Activated T-cell treated with anti-CD3 and anti-CD28 coated beads, Interleukin-2, amount 50 U/mL, for 72 hours (primary cell): ENCODE measurements at places on chromosomes 7 and 10. TPM values are rescaled to one million over a fixed set of nuclear protein-coding genes. Genes with fewer than 3 reads are reported as not detected.

Gene SEMA3E
- not detected for total RNA-seq

Gene C10orf143
- 6.4 TPM for total RNA-seq

Gene GNG11
- total RNA-seq = not detected

Gene ITIH2
- not detected for total RNA-seq

Gene GARIN1A
- total RNA-seq = 2.7 TPM

Gene UNCX
- not detected for total RNA-seq

- peaks cover 8% of the 10 kb centered on the region for H3K4me1 ChIP-seq
- no peak for DNase-seq
- no peak overlapping the region for H3K27ac ChIP-seq
- no peak overlapping the region for H3K4me3 ChIP-seq
Observed at GRCh38 chr7:29080803-29081202, 65.5 kb downstream of the CPVL start.

DNA sequence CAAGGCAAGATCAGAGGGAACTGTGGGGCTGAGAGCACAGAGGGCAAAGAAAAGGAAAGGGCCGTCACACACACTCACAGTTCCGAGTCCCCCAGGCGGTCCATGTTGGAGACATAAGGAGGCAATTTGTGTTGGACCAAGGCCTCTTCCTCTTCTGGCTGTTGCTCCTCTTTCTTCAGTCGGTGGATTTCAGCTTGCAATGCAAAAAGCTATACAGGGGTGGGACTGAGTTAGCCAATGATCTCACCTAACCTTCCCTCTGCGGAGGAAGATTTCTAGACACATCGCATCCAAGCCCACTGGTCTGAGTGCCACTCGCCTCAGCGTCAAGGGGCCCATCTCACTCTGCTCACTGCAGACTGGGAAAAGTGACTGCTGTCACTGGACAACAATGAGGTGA lies 5.5 kb downstream of the WDR91 start:
- no peak for DNase-seq
- peaks cover 13% of the 10 kb centered on the region for H3K36me3 ChIP-seq
- no peak overlapping the region for H3K27ac ChIP-seq
- no peaks in the 10 kb centered on the region for H3K27me3 ChIP-seq
- peaks cover 48% of the 10 kb centered on the region for H3K4me1 ChIP-seq

DNA sequence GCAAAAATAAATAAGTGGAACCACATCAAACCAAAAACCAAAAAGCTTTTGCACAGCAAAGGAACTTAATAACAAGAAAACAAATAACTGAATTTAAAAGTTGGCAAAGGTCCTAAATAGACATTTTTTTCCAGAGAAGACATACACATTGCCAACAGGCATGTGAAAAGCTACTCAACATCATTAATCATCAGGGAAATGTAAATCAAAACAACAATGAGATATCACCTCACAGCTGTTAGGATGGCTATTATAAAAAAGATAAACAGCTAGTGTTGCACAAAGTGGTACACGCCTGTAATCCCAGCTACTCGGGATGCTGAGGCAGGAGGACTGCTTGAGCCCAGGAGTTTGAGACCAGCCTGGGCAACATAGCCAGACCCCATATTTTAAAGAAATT lies 2.2 kb upstream of the SUN3 start:
- no peaks in the 10 kb centered on the region for H3K36me3 ChIP-seq
- H3K27ac ChIP-seq = no peak overlapping the region
- peaks cover 51% of the 10 kb centered on the region for H3K27me3 ChIP-seq
- no peak overlapping the region for H3K4me3 ChIP-seq
- no peak for DNase-seq
- H3K4me1 ChIP-seq = peaks cover 5% of the 10 kb centered on the region

DNA sequence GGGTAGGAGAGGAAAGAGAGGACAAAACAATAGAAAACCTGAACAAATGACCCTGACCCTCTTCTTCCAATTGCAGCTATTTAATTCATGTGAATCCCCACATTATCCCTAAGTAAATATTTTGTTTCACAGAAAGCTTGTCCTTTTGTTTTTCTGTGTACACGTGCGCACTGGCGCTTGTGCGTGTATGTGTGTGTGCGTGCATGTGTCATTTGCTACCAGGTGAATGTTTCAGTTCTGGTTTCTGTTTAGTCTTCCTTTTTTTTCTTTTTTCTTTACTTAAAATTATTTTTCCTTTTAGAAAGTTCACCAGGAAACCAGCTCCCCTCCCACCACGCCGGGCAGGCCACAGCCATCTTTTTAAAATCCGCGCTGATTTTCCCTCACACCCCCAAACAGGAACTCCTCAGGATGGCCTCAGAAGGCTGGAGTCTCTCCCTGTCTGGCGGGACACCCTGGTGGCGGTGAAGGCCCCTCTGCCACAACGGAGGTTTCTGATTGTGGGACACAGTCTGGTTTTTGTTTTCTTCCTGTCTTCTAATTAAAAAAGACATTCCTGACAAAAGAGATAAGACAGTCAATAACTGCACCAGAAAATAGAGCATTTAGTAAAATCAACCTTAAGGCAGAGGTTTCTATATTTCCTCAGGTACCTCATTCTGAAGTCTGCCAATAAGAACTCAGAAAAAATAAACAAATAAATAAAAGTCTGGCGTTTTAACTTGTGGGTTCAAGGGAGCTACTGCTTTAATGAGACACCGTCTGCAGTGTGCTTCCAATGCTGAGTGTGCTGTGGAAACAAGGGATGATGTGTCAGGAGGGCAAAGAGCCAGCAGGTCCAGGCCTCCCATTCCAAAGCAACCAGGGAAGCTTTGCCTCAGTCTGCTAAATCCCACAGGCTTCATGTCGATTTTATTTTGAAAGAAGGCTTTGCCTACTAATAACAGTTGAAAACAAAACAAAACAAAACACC lies 17.4 kb downstream of the IRF5 start:
- no peaks in the 10 kb centered on the region for H3K27me3 ChIP-seq
- peaks cover 30% of the 10 kb centered on the region for H3K4me1 ChIP-seq
- no peak for DNase-seq
- H3K36me3 ChIP-seq = peaks cover 23% of the 10 kb centered on the region

GRCh38 chr7:5500777-5501350 lies 77.2 kb upstream of the TNRC18 start:
- DNase-seq = no peak
- H3K36me3 ChIP-seq = peaks cover 10% of the 10 kb centered on the region
- no peak overlapping the region for H3K4me3 ChIP-seq

GRCh38 chr10:9038146-9038714 lies 983.7 kb downstream of the GATA3 start:
- no peaks in the 10 kb centered on the region for H3K27me3 ChIP-seq
- peaks cover 4% of the 10 kb centered on the region for H3K36me3 ChIP-seq
- H3K4me1 ChIP-seq = peaks cover 19% of the 10 kb centered on the region
- no peak overlapping the region for H3K4me3 ChIP-seq

DNA sequence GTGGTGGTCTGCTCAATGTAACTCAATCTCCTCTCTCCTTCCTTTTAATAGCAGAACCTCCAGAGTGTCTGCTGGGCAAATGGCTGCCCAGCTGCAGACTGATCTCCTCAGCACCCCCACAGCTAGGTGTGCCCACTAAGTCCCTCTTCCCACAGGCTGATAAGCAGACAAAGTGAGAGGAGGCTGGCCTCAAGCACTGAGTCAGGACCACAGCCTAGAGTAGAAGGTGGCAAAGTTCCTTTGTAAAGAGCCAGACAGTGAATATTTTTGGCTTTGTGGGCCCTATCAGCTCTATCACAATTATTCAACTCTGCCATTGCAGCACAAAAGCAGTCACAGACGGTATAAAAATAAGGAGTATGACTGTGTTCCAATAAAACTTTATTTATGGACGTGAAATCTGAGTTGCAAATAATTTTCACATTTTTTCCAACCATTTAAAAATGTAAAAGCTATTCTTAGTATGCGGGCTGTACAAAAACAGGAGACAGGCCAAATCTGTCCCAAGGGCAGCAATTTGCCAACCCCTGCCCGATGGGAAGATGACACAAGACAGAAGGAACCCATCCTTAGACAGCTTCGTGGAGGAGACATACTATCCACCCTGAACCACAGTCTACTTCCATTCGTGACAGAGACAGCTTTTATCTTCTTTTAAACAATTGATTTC lies 23.4 kb downstream of the JAZF1 start:
- H3K4me3 ChIP-seq = no peak overlapping the region
- H3K36me3 ChIP-seq = no peaks in the 10 kb centered on the region
- no peak overlapping the region for H3K27ac ChIP-seq

GRCh38 chr10:306675-307185 lies 171.5 kb downstream of the ZMYND11 start:
- H3K27ac ChIP-seq = no peak overlapping the region
- H3K27me3 ChIP-seq = no peaks in the 10 kb centered on the region
- H3K4me3 ChIP-seq = no peak overlapping the region
- H3K36me3 ChIP-seq = no peaks in the 10 kb centered on the region

- no peaks in the 10 kb centered on the region for H3K27me3 ChIP-seq
- H3K4me1 ChIP-seq = no peaks in the 10 kb centered on the region
- DNase-seq = no peak
- H3K36me3 ChIP-seq = no peaks in the 10 kb centered on the region
Observed at GRCh38 chr10:53403688-53404087, 631.1 kb upstream of the MBL2 start.

DNA sequence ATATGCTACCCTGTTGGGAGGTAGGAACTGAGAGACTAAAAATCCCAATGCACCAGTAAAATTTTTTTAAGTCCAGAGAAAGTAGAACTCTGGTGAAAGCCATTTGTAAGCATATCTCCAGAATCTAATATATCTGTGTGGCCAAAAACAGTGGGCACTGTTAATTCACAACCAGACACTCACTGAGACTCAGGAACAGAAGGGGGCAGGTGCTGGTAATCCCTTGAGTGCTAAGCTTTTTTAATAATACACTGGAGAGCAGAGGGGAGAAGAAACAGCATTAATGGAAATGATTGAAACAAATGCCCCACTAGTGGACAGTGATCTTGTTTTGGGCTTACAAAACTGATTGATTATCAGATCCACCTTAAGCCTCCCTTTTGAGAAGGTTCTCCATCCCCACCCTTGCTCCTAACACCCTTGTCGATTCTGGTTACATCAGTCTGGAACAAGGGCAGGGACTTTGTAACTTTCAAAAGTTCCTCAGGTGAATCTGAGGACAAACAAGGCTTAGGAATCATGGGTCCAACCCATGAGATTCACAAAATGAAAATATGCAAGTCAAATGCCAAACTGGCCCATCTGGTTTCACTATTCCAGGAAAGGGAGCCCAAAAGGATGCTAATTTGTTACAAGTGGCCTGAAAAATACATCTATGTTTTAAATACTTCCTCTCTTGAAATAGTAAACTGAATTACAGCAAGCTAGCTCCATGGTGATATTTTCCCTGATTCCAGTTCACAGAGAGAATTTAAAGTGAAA lies 29.7 kb downstream of the PLXNA4 start:
- H3K4me1 ChIP-seq = peaks cover 25% of the 10 kb centered on the region
- H3K4me3 ChIP-seq = no peak overlapping the region
- no peak for DNase-seq
- peaks cover 17% of the 10 kb centered on the region for H3K36me3 ChIP-seq
- H3K27ac ChIP-seq = no peak overlapping the region
- peaks cover 9% of the 10 kb centered on the region for H3K27me3 ChIP-seq

GRCh38 chr7:159147687-159148086 lies 3.0 kb upstream of the VIPR2 start:
- no peak for DNase-seq
- H3K27ac ChIP-seq = no peak overlapping the region
- H3K4me1 ChIP-seq = peaks cover 3% of the 10 kb centered on the region

DNA sequence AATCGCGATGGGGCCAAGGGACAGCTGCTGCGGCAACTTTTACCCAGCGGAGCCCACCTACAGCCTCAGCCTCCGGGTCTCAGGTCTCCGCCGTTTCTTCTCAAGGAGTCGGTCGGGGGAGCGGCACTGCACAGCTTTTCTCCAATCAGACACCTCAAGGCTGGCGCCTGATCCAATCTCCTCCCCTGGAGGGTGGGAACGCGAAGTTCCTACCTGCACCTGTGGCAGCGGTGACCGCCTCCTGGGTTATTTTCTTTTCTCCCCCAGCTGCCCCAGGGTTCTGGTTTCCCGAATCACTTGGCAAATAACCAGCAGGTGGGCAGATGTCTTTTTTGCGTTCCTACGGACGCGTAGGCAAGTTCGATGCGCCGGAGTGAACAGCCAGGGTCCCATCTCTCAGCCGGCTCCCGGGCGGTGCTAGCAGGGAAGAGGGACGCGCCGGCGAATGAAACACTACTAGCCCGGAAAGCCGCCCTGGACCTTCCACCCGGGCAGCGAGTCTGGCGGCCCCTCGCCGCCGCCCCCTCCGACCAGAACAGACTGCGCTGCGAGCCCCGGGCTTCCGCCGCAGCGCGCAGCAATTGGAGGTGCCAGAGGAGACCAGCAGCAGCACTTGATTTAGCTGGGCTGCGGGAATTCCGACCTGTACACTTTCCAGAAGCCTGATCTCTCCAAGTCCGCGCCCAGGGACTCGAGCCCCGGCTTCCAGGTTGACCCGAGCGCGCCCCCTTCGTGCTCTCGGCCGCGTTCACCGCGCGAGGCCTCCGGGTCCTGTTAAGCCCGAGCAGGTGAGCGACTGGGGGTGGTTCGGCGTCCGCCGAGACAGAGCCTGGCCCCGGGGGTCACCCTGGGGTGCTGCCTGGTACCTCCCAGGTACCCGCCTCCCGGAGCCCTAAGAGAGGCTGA lies at the start of gene PRR15:
TSS of gene PRR15 (plus strand) at position 246 of the 906 bp plus-strand sequence. CDS start 2,495 bp downstream, outside the sequence.
- no peaks in the 10 kb centered on the region for H3K36me3 ChIP-seq
- peaks cover 21% of the 10 kb centered on the region for H3K4me1 ChIP-seq
- no peak for DNase-seq
- peak within 1 kb of the TSS; percentile 72 for H3K27ac ChIP-seq
- peaks cover 87% of the 10 kb centered on the region for H3K27me3 ChIP-seq

GRCh38 chr10:95343573-95343972 lies 52.8 kb upstream of the PDLIM1 start:
- H3K27ac ChIP-seq = no peak overlapping the region
- no peaks in the 10 kb centered on the region for H3K4me1 ChIP-seq
- DNase-seq = no peak
- no peak overlapping the region for H3K4me3 ChIP-seq

DNA sequence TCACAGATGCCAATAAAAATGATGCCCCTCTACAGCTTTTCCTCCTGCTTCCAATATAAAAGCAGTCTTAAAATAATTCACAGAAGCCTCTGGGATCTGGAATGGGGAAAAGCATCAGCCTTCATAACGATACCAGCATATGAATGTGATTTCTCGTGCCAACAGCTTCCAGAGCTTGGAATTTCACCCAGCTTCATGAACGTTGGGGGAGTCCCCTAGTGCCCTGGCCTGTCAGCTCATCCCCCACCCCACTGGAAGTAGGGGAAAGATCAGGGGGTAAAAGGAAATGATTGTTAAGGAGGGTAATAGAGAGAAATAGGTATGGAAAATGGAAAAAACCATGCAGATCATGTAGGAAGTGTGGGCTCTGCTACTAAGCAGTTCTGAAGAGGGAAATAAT lies 253.6 kb downstream of the INHBA start:
- H3K4me3 ChIP-seq = no peak overlapping the region
- no peak for DNase-seq
- H3K4me1 ChIP-seq = no peaks in the 10 kb centered on the region
- H3K27me3 ChIP-seq = no peaks in the 10 kb centered on the region

GRCh38 chr7:22397981-22398380 lies 41.0 kb upstream of the RAPGEF5 start:
- H3K4me1 ChIP-seq = peaks cover 9% of the 10 kb centered on the region
- H3K27me3 ChIP-seq = no peaks in the 10 kb centered on the region
- no peak overlapping the region for H3K4me3 ChIP-seq
- no peaks in the 10 kb centered on the region for H3K36me3 ChIP-seq
- DNase-seq = no peak
- H3K27ac ChIP-seq = no peak overlapping the region

GRCh38 chr10:22246680-22247391 lies 29.0 kb upstream of the EBLN1 start:
- H3K27ac ChIP-seq = peak overlapping the region; percentile 99
- peaks cover 9% of the 10 kb centered on the region for H3K27me3 ChIP-seq
- peak overlapping the region; percentile 72 for H3K4me3 ChIP-seq
- H3K4me1 ChIP-seq = peaks cover 52% of the 10 kb centered on the region
- peak; percentile 61 for DNase-seq
